ENCODE measurements at places on chromosomes 13 and 19.

DNA sequence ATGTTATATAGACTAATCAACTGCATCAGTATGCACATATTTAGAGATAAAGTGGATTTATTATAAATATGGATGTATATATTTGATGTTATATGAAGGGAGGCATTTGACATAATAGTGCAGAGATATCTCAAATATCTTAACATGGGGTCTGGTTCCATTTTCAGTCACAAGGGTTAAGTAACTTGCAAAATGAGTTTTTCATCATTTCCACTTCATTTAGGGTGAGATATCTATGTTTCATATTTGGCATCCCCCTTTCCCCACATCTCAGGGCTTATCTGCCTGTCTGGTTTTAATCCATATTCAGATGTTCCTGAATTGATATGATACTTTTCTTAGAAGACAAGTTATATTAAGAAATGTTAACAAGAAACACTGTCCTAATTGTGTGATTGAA is 2141.2 kb downstream of the PCDH9 start:
- H3K36me3 ChIP-seq = no peaks in the 10 kb centered on the region
- no peak overlapping the region for H3K4me3 ChIP-seq
- no peak for DNase-seq
- H3K4me1 ChIP-seq = no peaks in the 10 kb centered on the region
- H3K27ac ChIP-seq = no peak overlapping the region

DNA sequence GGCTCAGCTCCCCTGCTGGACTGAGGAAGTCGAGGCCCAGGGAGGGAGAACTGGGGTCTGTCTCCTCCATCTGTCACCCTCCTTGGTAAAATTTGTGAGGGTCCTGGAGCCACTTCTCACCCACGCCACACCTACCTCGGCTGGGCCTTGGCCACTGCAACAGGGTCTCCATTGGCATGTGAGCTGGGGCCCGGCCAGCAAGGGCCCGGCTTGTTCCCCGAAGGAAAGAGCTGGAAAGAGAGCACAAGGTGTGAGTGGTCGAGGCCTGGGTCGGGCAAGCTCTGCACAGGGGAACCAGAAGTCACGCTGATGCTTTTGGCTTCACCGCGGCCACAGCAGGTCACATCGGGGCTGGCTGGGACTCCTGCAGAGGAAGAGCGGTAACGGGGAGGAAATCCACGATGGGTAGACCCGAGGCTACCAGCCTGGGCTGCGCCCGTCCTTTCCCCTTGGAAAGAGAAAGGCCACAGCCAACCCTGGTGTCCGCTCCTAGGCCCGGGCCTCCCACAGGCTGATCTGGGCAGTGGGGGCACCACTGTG is 9.0 kb downstream of the NANOS3 start:
- H3K4me3 ChIP-seq = no peak overlapping the region
- no peak overlapping the region for H3K27ac ChIP-seq
- H3K4me1 ChIP-seq = no peaks in the 10 kb centered on the region
- DNase-seq = no peak

DNA sequence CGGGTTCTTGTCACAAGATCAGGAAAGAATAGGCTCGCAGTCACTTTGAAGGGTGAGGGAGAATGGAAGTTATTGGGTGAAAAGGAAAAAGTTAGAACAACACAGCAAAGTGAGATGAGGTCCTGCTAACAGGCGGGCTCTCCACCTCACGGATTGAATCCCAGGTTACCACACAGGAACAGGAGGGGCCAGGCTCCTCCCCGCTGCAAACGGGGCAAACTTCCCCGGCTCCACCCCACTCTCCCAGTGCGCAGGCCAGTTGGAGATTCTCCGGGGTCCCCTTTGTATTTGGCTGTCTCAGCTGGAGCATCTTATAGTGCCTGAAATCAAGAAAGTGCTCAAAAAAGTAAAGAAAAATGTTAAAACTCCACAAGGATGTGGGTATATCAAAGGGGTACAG is 78.3 kb upstream of the IPO5 start:
- no peak for DNase-seq
- no peak overlapping the region for H3K27ac ChIP-seq
- H3K4me3 ChIP-seq = no peak overlapping the region
- H3K27me3 ChIP-seq = no peaks in the 10 kb centered on the region
- H3K36me3 ChIP-seq = no peaks in the 10 kb centered on the region
- peaks cover 2% of the 10 kb centered on the region for H3K4me1 ChIP-seq

GRCh38 chr19:35295792-35296462 is 4.0 kb downstream of the MAG start:
- H3K27me3 ChIP-seq = no peaks in the 10 kb centered on the region
- no peak overlapping the region for H3K4me3 ChIP-seq
- H3K27ac ChIP-seq = no peak overlapping the region

- H3K27ac ChIP-seq = no peak overlapping the region
- H3K27me3 ChIP-seq = no peaks in the 10 kb centered on the region
- no peak overlapping the region for H3K4me3 ChIP-seq
- peaks cover 31% of the 10 kb centered on the region for H3K36me3 ChIP-seq
Observed at GRCh38 chr19:14479975-14480699, 5.0 kb upstream of the PTGER1 start.

GRCh38 chr13:111074826-111075225 is 40.3 kb upstream of the ARHGEF7 start:
- H3K4me1 ChIP-seq = no peaks in the 10 kb centered on the region
- DNase-seq = no peak
- H3K27ac ChIP-seq = no peak overlapping the region
- no peak overlapping the region for H3K4me3 ChIP-seq
- H3K36me3 ChIP-seq = no peaks in the 10 kb centered on the region
- H3K27me3 ChIP-seq = no peaks in the 10 kb centered on the region

- H3K27me3 ChIP-seq = no peaks in the 10 kb centered on the region
- H3K4me1 ChIP-seq = no peaks in the 10 kb centered on the region
- no peaks in the 10 kb centered on the region for H3K36me3 ChIP-seq
Observed at GRCh38 chr13:94503851-94504250, 24.4 kb upstream of the DCT start.

GRCh38 chr13:27226991-27227390 is 24.4 kb upstream of the RPL21 start:
- H3K36me3 ChIP-seq = no peaks in the 10 kb centered on the region
- no peak overlapping the region for H3K4me3 ChIP-seq
- no peak overlapping the region for H3K27ac ChIP-seq
- no peaks in the 10 kb centered on the region for H3K4me1 ChIP-seq
- DNase-seq = no peak
